ENCODE measurements at places on chromosomes 12 and 14.

DNA sequence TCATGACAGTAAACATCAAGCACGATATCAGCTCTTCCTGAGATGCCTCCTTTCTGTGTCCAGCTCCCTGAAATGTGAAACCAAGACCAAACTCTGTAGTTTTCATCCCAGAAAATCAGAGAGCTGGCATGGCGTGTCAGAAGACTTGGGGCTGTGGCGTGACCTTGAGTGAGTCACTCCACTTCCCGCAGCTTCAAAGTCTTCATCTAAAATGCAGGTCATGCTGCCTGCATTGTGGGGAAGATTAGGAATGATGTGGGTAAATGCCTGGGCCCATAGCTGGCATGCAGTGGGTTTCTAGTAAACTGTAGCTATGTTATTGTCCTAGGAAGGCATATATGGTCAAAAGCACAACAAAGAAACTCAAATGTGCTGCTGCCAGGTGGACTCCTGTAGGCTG, 28.8 kb downstream of the OAS2 start:
- DNase-seq, result no peak

DNA sequence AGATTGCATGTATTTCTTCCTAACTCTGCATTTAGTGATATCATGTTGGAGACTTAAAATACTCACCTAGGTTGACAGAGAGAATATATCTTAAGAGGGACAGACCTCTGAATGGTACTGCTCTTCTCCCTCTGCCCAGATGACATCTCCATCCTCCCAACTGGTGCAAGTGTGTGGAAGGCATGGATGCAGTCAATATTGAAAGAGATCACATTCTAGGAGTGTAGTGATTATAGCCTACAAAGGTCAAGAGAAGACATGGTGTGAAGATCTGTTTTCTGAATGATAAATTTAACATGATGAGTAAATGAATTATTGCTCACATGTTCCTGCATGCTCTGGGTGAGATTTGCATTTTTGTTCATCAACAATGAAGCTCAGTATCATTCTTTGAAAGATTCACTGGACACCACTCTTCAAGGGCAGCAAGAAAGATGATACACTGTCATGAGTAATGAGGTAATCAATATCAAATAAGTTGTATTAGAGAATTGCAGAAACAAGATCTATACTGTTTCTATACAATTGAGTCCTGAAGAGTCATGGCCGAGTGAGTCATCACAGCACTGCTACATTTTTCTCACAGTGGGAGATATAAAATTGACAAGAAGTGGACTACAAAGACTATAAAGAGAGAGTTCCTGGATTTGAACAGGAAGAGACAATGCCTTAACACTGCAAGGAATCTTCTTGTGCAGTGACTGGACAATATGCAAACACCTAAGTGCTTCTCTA, 183.3 kb upstream of the KRR1 start:
- no peak for DNase-seq

DNA sequence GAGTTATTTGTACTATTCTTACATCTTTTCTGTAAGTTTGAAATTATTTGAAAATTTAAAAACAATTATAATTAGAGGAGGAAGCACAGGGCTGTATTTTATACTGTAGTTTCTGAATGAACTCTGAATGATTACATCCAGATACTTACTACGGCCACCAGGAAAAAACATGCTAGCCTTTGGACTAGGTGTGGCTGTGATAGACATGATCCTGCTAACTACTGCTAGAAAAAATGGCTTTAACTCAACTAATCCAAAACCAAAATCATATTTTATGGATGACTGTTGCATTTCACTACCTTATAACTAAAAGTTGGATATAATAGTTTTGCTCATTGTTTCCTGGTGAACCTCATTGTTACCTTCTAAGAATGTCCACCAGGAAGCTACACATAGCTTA, 15.1 kb upstream of the SLC25A3 start:
- DNase-seq, result no peak

- DNase-seq, result no peak
These were observed 11.3 kb upstream of the EML5 start for GRCh38 chr14:88804035-88804434.

- no peak for DNase-seq
These were observed 121.6 kb downstream of the VEZT start for GRCh38 chr12:95339086-95339788.

DNA sequence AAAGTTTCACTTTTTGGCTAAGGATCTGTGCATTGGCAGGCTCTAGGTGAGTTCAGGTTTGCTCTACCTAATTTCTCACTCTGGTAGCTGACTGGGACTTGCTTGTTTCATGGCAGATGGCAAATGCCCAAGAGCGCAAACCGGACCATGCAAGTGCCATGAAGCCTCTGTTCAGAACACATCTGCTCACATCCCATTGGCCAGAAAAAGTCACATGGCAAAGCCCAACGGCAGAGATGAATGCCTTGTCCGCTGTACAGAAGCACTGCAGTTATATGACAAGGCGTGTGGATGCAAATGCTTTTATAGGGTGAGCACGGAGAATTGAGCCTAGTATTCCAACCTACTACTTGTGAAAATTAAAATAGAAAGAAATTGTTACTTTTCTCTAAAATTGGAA, 202.2 kb upstream of the HMGA2 start:
- no peak for DNase-seq

DNA sequence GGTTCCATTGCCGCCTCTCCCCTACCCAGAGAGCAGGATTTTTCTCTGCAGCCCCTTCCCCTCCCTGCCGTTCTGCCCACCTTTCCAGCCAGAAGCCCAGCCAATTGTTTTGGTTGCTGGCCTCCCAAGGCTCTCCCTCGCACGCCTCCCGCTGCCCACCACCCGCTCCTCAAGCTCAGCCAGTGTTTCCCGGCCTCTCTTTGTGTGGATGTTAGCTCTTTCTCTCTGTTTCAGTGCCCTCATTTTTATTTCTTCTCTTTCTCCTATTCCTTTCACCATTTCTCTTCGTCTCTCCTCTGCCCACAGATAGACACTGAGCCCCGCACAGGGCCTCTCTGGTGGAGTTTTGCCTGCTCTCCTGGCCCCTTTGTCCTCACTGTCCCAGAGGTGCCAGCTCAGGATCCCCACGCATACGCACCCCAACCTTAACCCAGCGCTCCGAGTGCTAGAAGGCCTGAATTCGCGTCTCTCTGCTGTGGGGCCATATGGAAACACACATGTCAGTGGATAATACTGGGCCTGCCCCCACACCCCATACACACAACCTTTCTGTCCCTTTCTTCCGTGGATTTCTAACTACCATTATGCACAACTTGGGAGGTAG, 54.9 kb downstream of the SMUG1 start:
- no peak for DNase-seq

DNA sequence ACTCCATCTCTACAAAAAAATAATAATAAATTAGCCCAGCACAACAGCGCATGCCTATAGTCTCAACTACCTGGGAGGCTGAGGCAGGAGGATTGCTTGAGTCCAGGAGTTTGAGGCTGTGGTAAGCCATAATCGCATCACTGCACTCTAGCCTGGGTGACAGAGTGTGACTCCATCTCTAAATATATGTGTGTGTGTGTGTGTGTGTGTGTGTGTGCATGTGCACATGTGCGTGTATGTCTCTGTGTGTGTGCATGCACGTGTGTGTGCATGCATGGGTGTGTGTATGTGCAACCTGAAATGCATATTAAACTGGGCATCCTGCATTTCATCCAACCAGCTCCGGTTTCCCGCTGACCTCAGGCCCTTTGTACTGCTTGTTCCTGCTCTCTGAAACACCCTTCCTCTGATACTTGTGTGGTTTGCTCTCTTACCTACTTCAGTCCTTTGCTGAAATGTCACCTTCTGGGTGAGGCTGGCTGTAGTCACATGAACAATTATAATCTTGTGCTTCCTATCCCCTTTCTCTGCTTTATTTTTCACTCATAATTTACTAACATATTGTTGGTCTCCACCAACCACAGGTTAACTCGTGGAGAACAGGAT, 46.9 kb downstream of the PHLDA1 start:
- no peak for DNase-seq

- no peak for DNase-seq
These were observed 116.3 kb upstream of the FKBP4 start for GRCh38 chr12:2678426-2678825.

DNA sequence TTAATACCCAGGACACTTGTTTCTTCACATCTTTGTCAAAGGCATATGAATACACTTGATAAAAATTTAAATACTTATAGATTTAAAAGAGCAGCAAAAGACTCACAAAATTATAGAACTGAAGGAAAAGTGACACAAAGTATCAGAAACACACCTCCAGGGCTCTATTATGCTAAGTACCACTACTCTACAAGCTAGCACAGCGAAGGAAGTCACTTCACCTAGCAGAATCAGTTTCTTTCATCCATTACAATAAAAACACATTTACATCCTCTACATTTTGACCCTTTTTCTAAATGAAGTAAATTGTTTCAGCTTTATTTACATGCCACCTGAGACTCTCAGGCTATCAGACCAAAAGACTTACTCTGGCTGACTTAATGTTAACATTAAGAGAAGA, 26.6 kb upstream of the PTPRB start:
- DNase-seq, result no peak

GRCh38 chr14:22540811-22541360, 48.1 kb downstream of the DAD1 start:
- peak; percentile 37 for DNase-seq

GRCh38 chr14:68857516-68858070, 64.7 kb upstream of the ZFP36L1 start:
- no peak for DNase-seq

DNA sequence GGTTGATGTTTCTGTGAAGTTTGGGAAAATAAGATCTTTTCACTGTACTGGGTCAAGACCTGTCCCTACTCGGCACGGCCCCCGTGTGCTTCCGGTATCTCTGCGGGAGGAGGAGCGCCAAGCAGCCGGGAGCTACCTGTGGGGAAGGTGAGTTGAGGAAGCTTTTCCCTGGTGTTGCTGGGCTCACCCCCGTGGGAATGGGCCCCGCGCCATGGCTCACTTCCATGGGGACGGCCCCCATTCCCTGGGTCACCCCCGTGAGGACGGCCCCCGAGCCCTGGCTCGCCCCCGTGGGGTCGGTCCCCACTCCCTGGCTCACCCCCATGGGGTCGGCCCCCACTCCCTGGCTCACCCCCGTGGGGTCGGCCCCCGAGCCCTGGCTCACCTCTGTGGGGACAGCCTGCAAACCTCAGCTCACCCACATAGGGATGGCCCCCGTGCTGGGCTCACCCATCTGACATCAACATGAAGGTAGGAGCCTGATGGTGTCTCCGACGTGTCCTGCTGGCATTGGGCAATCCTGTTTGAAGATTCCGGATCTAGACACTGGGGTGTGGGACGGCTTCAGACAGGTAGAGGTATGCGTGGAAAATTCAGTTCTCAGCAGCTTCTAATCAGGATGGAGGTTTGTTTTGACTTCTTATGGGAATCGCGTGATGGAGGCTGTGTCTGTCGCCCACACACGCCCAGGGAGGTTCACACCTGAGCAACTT, 9.1 kb downstream of the LRCOL1 start:
- no peak for DNase-seq

DNA sequence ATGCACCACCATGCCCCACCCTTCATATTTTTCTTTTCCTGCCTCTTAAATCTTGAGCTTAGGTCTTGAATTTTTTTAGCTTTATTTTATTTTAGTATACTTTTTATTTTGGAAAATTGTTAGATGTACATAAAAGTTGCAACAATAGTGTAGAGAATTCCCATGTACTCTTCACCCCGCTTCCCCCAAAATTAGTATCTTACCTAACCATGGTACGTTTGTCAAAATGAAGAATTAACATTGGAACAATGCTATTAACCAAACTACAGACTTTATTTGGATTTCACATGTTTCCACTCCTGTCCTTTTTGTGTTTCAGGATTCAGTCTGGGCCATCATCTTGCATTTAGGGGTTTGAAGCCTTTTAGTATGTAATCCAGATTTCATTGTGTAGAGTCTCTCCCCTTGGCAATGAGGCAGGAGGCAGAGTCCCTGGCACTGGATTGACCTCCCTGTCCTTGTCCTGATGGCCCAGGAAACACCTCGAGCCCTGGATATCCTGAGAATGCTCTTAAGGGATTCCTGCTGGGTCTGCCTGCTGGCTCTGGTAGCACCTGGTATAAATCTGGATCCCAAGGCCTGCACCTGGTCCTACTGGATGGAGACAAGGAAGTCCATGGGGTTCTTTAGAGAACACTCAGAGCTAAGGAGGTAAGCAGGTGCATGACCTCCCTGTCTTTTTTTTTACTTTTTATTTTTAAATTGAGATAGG, 19.9 kb upstream of the CTDSP2 start:
- no peak for DNase-seq

DNA sequence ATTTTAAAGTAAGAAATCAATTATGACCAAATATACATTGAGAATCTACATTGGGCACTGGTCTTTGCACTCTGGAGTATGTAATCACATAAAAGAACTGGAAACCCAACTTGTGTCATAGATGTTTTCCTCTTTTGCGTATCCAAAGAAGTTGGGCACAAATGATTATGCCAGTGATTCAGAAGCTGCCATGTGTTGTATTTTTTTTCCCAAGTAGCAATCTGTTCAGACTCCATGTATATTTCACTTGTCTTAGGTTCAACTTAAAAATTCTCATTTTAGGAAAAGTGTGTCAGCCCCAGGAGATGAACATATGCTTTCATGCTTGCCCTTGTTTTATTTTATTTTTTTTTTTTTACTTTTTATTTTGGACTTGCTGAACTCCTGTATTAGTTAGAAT, 441.5 kb downstream of the PDZRN4 start:
- DNase-seq, result no peak

GRCh38 chr14:74698465-74698864, 14.4 kb downstream of the AREL1 start:
- DNase-seq, result no peak
